Hepatocyte (in vitro differentiated cells): ENCODE measurements at places on chromosomes 3 and 15. TPM values are rescaled to one million over a fixed set of nuclear protein-coding genes. Genes with fewer than 3 reads are reported as not detected.

- no peak overlapping the region for H3K4me3 ChIP-seq
- H3K27me3 ChIP-seq: no peaks in the 10 kb centered on the region
These were observed 80.5 kb downstream of the SNRK start for GRCh38 chr3:43366885-43367284.

DNA sequence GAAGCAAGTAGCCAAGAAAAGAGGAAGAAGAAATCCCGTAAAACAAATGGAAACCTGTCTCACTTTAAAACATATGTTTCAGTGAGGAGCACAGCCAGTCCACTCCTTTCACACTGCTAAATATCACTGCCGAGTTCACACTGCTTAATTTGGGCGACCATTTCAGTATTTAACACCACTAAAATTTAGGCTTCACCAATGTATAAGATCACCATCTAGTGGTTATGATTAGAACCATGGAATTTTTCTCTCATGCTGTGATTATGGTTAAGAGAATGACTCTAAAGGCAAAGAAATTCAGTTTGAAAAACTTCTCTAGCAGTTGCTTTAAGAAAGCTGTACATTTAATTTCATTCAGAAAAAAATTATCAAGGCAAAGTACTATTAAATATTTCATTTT lies 16.6 kb downstream of the SLC4A7 start:
- no peak overlapping the region for H3K4me3 ChIP-seq
- DNase-seq: peak; percentile 22
- no peaks in the 10 kb centered on the region for H3K4me1 ChIP-seq
- no peak overlapping the region for H3K27ac ChIP-seq
- H3K36me3 ChIP-seq: no peaks in the 10 kb centered on the region

- no peak overlapping the region for H3K4me3 ChIP-seq
- H3K4me1 ChIP-seq: no peaks in the 10 kb centered on the region
- no peak overlapping the region for H3K27ac ChIP-seq
- no peaks in the 10 kb centered on the region for H3K27me3 ChIP-seq
- no peaks in the 10 kb centered on the region for H3K36me3 ChIP-seq
These were observed 256.6 kb upstream of the PROK2 start for GRCh38 chr3:72041511-72041910.

DNA sequence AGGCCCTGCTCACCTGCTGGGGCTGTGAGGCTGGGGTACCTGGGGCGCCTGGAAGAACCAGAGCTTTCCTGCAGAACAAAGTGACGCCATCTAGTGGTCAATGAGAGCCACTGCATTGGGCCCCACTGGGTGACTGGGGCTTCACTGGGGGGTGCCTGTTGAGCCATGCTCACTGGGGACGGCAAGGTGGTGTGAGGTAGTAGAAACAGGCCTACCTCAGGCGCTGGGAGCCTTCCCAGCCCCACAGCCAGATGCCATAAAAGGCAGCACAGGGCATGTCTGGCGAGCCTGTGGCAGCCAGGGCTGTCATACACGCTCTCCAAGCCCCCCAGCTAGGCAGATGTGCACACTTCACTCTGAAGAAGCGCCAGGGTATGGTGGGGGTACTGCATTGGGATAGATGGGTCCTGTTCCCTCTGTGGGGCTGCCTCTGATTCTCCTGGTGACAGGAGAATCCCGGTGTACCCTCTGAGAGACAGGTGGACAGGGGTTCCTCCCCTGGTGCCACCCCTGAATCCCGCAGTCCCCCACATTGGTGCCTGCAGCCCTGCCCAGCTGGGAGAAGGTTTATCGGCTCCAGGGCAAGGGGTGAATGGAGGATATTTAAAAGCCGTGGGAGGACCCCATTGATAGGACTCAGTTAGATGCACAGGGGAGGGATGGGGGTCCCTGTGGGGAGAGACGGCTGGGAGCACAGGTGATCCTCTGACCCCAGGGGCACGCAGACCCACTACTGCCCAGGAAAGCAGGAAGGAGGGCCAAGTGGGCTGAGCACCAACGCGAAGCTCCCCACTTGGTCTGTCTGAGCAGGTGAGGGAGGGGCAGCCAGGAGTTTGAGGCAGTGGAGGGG lies 178.8 kb downstream of the NSMCE3 start:
- H3K27ac ChIP-seq: no peak overlapping the region
- DNase-seq: peak; percentile 30
- no peaks in the 10 kb centered on the region for H3K36me3 ChIP-seq
- H3K4me3 ChIP-seq: no peak overlapping the region

GRCh38 chr15:81062937-81063336 lies 62.2 kb downstream of the TLNRD1 start:
- no peak for DNase-seq
- no peaks in the 10 kb centered on the region for H3K4me1 ChIP-seq
- no peaks in the 10 kb centered on the region for H3K27me3 ChIP-seq
- H3K4me3 ChIP-seq: no peak overlapping the region
- no peak overlapping the region for H3K27ac ChIP-seq
- H3K36me3 ChIP-seq: no peaks in the 10 kb centered on the region

DNA sequence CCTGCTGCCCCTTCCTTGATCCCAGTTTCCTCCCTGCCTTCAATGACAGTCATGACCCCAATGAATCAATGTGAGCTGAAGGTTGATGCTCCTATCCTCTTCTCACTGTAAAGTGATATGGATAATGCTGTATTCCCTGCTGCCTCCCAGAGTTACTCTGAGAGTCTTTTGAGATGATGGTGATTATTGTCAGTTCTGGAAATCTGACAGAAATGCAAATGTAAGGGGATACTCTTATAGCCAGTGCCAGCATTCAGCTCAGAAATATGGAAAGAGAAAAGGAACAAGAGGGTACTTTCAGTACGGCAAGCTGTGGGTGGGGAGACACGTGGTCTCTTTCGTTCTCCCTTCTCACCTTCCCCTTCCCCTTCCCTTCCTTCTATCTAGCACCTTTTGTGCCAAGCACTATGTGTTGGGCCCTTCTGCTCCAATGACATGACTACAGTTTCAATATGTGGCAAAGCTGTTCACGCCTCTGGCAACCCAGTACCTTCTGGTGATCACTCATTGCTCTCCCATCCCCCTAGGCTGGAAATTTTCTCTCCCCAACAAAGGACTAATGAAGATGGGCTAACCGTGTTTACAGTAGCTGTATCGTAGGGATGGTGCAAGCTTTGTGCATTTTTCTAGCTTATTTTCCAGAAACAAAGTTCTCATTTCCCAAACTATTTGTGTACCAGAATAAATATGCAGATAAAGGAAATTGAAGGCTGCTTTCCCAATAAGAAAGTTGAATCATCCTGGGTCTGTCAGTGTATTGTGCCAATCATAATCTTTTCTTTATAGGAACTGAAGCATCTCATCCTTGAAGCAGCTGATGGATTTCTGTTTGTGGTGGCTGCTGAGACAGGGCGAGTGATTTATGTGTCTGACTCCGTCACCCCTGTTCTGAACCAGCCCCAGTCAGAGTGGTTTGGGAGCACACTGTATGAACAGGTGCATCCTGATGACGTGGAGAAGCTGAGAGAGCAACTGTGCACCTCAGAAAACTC lies 70.3 kb downstream of the ARNT2 start:
- H3K27ac ChIP-seq: no peak overlapping the region
- DNase-seq: no peak
- no peaks in the 10 kb centered on the region for H3K4me1 ChIP-seq
- H3K4me3 ChIP-seq: no peak overlapping the region
- no peaks in the 10 kb centered on the region for H3K36me3 ChIP-seq

GRCh38 chr3:42036483-42036823 lies 54.7 kb upstream of the TRAK1 start:
- DNase-seq: peak; percentile 82
- no peaks in the 10 kb centered on the region for H3K36me3 ChIP-seq
- peak overlapping the region; percentile 85 for H3K27ac ChIP-seq
- no peaks in the 10 kb centered on the region for H3K27me3 ChIP-seq

- H3K27ac ChIP-seq: no peak overlapping the region
- H3K27me3 ChIP-seq: no peaks in the 10 kb centered on the region
- no peak for DNase-seq
- no peaks in the 10 kb centered on the region for H3K36me3 ChIP-seq
These were observed 16.5 kb downstream of the CCDC66 start for GRCh38 chr3:56573501-56573900.

- no peak overlapping the region for H3K27ac ChIP-seq
- no peaks in the 10 kb centered on the region for H3K36me3 ChIP-seq
- peak; percentile 34 for DNase-seq
These were observed 240.1 kb downstream of the ISL2 start for GRCh38 chr15:76576523-76577279.

DNA sequence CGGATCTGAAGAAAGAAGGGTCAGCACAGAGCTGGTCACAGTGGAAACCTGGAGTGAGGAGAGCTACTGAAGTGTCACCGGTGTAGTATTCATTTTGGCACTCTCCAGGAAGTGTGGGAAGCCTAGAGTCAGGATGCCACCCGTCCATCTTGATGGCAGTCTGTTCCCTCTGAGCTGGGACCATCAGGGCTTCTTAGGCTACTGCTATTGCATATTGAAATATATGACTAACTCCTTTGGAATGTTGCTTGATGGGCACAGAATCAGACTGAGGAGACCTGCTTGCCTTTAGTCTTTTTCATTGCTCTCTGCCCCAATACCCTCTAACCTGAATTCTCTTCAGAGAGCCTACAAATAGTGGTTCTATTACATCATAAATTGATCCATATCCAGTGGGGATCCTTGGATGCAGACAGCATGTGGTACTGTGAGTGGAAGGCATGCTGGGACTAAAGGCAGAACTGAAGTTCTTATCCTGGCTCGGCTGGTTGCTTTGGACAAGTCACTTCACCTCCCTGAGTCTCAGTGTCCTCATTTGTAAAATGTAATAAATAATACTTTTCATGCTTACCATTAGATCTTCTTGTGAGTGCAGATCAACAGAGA lies 143.5 kb downstream of the PDE8A start:
- H3K27ac ChIP-seq: no peak overlapping the region
- H3K4me3 ChIP-seq: no peak overlapping the region
- no peaks in the 10 kb centered on the region for H3K27me3 ChIP-seq
- DNase-seq: no peak

DNA sequence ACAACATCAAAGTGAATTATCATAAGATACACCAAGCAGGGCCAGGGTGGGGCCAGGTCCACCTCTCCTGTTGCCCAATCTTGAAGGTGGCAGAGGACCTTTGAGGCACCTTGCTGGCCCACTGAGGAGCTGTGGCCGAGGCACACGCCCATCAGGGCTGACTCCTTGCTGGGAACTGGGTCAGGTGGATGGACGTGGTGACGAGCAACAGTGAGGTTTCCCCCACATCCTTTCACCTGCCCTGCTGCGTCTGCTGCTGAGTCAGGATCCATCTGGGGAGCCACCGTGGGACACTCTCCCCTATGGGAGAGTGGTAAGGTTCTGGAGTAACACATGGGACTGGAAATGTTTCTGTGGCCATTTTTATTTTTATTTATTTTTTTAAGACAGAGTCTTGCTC lies 17.3 kb upstream of the FURIN start:
- H3K4me1 ChIP-seq: no peaks in the 10 kb centered on the region
- no peaks in the 10 kb centered on the region for H3K27me3 ChIP-seq
- no peaks in the 10 kb centered on the region for H3K36me3 ChIP-seq
- DNase-seq: no peak
- no peak overlapping the region for H3K4me3 ChIP-seq

DNA sequence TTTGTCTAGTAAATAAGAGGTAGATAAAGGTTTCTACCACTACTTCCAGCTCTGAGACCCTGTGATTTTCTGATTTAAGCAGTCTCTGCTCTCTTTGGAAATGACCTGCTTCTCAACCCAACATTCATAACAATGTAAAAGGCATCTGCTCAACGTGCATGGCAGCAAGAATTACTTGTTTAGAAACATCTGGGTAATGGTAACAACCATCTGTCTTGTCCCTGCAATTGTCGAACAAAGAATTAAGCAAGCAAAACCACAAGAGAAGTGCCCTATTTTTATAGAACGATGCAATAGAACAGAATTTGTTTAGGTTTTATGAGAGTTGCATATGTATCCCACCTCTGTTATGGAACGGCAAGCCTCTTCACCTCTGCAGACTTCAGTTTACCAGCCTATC lies 7.1 kb upstream of the FSIP1 start:
- H3K4me1 ChIP-seq: peaks cover 8% of the 10 kb centered on the region
- H3K27ac ChIP-seq: no peak overlapping the region
- no peak overlapping the region for H3K4me3 ChIP-seq

DNA sequence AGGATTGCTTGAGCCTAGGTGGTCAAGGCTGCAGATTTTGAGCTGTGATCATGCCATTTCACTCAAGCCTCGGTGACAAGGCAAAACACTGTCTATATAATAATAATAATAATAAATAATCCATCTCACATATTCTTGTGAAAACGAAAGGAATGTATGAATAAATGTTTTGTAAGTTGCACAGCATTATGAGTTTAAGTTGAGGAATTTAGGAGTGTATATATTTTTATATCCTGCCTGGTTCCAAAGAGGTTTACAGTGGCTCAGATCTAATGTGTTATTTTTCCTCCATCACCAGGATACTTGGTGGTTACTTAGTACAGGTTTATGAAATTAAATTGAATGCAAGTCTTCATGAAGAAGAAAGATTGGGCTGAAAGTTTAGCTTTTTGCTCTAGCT lies 77.2 kb downstream of the ATG7 start:
- H3K4me3 ChIP-seq: no peak overlapping the region
- H3K4me1 ChIP-seq: no peaks in the 10 kb centered on the region
- no peak for DNase-seq
- H3K36me3 ChIP-seq: no peaks in the 10 kb centered on the region
- H3K27ac ChIP-seq: no peak overlapping the region

The DUOXA1 gene
- 6.3 and 15.2 TPM in 2 replicates for polyA plus RNA-seq

The BSN gene
- 0.44 and 0.66 TPM in 2 replicates for polyA plus RNA-seq

The CLDND1 gene
- 70.1 and 84.8 TPM in 2 replicates for polyA plus RNA-seq

The FBN1 gene
- polyA plus RNA-seq: 69.4 and 76.6 TPM in 2 replicates

The EXD1 gene
- not detected in 2 replicates for polyA plus RNA-seq

The TM4SF4 gene
- polyA plus RNA-seq: 366 and 434 TPM in 2 replicates

The COL8A1 gene
- polyA plus RNA-seq: 0.41 and 0.61 TPM in 2 replicates
